8988T (cell line): ENCODE measurements at places on chromosomes 5 and 9.

DNA sequence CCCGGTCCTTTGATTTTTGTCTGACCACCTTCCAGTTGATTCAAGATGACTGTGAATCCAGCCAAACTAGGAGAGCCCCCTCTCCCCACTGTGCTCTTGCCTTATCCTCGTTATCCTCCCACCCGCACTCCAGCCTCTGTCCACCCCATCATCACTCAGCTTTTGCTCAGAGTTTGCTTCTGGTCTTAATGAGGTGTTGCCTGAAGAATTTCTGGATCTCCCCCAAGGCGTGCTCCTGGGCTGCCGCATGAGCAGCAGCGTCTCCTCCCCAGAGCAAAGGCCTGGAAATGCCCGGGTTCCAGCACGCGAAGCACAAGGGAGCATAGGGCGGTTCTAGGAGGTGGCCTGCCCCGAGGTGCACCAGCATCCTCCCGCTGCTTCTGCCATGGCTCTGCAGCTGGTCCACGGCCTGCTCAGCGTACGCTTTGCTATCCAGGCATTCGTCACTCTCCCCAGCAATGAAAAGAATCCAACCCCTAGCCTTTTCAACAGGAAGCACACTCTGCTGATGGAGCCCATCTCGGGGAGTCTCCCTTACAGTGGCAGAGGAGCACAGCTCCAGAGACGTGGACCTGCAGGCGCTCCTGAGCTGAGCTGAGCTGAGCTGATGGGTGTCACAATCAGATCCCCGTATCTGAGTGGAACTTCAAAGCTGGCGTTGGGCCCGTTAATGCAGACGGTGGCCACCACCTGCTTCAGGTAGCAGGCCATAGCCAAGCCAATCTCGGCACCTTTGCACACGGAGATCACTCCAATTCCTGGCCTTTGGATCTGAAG, 50.7 kb downstream of the BAAT start:
- DNase-seq: no peak

DNA sequence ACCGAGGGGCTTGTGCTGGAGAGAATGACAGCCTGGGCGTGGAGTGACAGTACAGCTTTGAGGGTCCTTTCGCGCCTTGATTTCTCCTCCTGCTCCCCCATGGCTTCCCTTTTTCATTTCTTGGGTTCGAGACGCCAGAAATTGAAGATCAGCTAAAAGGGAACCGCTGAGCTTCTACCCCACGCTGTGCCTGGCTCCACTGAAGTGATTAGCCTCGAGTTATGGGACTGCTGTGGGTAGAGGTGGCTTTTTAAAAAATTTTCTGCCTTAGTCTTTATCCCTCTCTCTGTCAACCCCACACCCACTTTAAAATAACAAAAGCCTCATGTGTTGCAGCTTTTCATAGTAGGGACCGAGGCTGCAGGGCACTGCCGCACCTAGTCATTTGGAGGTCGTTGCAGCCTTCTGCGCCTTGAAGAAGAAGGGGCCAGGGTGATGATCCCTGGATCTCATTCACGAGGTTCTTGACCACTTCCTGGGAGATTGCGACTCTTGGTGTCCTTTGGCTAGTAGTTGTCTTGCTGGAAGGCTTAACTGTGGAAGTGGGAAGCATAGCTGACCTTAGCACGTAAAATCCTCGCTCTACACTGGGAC, 603 bp downstream of the PPIP5K2 start:
- no peak for DNase-seq

DNA sequence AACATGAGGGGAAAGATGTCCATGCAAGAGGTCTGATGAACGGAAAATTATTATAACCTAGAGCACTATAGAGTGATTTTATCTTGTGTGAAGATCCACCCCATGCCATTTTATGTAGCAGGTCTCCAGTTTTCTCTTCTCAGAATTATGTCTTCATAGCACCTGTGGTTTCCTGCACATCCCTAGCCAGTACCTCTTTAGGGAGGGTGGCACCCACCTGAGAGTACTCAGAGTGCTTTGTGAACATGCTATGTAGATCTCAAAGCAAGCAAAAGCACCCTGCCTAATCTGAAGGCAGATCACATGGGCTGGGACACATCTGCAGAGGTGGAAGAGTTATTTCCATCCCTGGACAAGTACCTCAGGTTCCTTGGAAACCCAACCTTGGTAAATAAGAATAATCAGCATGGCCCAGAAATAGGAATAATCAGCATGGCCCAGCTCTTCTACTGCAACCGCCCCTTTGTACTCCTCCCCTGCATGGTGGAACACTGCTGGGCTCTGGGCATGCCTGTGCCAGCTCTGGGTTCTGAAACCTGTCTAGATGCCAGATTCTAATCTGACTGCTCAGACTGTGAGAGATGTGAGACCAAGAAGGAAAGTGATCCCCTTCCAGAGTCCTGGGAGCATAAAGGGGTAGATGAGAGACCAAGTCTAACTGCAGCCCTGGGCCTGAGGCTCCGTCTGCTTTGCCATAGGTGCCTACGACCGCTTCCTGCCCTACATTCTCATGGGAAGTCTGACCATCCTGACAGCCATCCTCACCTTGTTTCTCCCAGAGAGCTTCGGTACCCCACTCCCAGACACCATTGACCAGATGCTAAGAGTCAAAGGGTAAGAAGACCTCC, 23.7 kb downstream of the SLC22A5 start:
- DNase-seq: no peak

GRCh38 chr9:135488527-135488926, 8.9 kb downstream of the PPP1R26 start:
- DNase-seq: no peak

DNA sequence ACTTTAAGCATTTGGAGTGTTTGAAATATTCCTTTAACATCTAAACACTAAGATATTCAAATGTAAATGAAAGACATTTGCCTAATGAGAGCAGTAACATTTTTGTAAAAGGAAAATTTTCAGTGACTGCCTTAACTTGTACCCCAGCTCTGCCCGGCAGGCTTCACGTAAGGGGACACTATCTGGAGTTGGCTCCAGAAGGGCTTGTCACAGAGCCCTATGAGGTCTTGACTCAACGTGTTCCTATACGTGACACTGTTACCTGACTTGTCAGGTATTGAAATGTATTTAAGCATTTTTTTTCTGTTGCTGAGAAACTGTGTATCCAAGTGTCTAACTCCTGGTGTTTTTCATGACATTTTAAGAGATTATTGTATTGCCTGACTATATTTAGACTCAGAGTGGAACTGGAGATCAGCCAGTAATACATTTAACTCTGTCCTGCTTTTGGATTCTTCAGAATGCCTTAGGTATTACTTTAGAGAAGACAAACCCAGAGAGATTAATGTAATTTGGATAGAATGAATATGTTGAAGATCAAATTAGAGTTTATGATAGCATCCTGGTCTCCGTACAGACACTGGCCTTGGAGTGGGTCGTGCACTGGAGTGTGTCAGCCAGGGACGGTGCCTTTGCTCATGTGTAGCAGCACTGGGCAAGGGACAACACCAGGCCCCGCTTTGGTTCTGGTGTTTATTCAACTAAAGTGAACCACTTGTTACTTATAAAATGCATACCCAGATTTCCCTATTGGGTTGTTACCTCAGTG, 34.6 kb upstream of the PHF2 start:
- DNase-seq: no peak

- no peak for DNase-seq
Measured at GRCh38 chr9:114312513-114312875, 10.4 kb upstream of the ORM1 start.

- no peak for DNase-seq
Measured at GRCh38 chr5:67308988-67309688, 112.5 kb upstream of the CD180 start.

DNA sequence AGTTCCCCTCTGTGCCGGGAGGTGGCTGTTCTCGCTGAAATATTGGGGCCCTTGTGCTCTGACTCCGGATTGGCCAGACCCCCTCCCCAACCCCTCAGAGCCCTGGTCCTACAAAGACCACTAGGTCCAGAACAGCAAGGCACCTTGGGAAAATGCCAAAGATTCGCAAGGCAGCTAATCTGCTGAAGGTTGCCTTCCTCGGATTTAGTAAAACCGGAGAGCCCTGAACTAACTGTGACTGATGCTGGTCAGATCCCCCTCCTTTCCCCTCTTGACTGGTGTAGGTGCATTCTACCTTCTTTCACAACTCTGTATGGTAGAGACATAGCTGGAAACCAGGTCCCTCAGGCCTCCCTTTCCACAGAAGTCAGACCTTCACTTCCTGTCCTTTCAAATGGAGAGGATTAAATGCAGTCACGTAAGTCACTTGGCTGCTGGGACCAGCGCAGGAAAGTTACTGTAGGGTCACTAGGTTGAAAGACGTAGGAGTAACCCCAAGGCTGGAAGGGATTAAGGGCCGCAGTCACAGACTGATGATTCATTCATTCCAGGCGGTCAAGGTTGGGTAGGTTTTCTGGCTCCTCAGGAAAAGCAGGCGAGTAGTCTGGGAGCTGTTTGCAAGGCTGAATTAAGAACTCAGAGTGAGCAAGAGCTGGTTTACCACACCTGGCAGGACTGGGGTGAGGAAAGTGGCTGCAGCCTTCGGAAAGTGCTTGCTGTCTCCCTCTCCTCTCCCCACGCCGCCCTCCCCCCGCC, 5.3 kb downstream of the BARX1 start:
- no peak for DNase-seq

DNA sequence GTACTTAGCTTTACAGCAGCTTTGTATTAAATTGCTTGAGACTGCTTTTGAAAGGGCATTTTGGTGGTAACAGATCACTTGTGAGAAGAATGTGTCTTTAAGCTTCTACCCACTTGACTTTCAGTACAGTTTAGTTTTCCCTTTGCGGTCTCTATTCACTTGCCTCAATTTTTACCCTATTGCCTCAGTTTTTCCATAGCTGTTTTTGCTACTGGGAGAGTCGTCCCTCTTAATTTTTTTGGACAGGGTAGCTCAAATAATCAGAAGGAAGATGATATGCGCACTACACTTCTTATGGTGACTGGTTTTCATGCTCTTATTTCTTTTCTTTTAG, 18.8 kb downstream of the UGCG start:
- DNase-seq: no peak

- DNase-seq: no peak
Measured at GRCh38 chr5:140402258-140403074, 833 bp downstream of the ANKHD1 start.

DNA sequence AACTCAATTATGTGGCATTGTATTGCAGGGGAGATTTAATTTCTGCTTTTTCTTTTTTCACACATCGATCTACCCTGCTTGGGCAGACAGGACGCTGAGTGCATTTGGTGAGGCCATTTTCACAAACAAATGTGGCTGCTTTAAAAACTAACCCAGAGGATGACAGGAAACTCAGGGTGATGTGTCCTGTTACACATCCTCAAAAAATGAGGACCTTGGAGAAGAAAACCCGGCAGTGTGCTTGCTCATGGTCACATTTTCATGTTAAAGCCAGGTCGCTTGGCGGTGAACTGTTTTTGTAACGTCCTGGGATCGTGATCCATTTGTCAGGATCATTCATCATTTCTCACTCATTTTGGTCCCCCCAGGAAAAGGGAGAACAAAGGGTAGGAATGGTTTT, 478.3 kb upstream of the ADAMTS16 start:
- DNase-seq: no peak

- DNase-seq: no peak
Measured at GRCh38 chr5:125302577-125302976, 556.1 kb upstream of the ZNF608 start.

GRCh38 chr5:170218726-170219125, 14.1 kb upstream of the C5orf58 start:
- no peak for DNase-seq

DNA sequence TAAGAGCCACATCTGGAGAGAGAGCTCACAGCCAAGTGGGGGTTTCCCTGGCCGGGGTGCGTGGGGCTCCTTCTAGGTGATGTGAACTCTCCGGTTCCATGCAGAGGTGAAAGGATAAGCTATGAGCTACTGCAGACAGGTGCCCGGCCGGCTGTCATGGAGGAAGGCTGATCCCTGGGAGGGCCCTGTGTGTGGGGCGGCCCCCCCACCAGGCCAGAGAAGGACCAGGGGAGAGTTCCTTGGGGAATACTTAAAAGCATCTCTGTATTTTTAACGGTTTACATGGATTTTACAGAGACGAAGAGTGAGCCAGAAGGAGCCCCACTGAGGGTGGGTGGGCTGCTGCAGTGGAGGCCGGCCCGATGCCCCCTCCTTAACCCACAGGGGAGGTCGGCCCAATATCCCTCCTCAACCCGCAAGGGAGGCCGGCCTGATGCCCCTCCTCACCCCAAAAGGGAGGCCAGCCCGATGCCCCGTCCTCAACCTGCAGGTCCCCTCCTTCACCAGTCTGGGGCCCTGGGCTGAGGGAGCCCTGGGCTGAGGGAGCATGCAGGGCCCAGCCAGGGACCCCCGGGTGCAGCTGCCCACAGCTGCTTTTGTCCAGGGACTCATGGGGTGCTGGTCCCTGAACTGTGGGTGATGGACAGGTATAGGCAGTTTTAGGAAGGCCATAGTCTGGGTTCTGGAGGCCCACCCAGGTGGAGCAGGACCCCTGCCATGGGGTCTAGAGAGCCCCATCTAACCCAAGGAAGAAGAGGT, 31.9 kb downstream of the MRPL36 start:
- DNase-seq: no peak

DNA sequence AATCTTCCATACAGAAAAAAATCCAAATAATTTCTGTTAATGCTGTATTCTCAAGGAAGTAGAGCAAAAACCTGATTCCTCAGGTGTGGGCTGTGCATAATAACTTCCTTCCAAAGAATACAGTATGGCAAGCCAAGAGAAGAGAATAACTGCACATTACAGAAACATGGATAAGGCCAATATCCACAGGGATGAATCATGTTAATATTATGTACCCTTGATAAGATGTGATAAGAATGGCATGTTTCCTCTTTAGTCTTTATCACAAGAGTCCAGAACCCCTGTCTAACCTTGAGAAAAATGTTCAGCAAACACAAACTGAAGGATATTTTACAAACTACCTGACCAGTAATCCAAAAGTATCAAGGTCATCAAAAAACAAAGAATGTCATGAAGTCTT, 795.8 kb downstream of the SEMA5A start:
- DNase-seq: no peak

GRCh38 chr9:13690595-13690994, 411.1 kb upstream of the MPDZ start:
- DNase-seq: no peak

DNA sequence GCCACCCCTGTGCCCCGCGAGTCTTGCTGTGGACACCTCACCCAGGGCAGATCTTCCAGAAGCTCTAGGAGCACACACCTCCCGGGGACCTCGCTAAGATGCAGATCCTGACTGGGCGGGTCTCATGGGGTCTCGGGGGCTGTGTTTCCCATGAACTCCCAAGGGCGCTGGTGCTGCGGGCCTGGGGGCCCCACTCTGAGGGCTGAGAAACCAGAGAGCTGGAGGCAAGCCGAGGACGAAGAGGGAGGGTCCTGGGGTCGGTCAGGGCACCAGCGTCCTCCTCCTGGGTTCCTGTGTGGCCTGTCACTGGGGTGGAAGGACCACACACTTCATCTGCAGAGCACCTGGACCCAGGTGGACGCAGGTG, 30.2 kb downstream of the SLC6A3 start:
- no peak for DNase-seq

DNA sequence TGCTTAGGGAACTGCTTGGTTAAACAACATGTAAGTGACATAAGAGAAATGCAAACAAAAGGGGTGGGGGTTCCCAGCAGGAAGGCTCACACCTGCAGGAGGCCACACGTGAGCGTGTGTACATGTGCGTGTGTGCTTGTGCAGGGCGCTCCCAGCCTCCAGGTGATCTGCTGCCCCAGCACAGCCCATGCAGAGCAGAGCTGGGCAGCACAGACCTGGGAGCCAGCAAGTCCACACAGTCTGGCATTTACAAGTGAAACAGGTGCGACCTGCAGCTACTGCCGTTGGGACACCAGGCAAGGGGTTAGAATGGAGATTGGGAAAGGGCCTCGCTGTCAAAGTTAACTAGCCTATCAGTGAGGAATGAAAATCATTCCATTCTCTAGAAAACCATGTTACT, 41.8 kb downstream of the GRAMD2B start:
- no peak for DNase-seq
